ENCODE measurements at places on chromosomes 2 and 18.

- no peak for DNase-seq
Measured at GRCh38 chr18:63604791-63605567, 17.8 kb downstream of the SERPINB13 start.

DNA sequence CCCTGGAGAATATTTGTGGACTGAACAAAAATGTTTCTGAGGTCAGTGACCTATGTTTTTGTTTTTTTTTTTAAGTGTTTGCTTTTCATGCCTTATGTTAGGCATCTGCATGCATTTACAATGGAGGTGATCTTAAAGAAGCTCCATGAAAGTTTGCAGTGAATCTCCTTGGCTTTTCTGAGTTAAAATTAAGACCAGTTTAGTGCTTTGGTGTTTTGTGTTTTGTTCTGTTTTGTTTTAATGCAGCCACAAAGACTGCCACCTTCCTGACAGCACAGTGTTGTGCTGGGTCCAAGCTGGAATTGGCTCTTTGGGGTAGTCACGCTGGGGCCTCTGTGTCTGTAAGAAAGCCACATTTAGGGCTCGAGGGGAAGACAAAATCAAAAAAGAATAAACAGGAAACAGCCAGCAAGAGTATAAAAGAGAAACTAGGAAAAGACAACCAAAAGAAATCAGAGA lies 396.2 kb downstream of the ARHGAP15 start:
- DNase-seq: no peak

GRCh38 chr18:56402872-56403516 lies 235.4 kb downstream of the TXNL1 start:
- DNase-seq: no peak

DNA sequence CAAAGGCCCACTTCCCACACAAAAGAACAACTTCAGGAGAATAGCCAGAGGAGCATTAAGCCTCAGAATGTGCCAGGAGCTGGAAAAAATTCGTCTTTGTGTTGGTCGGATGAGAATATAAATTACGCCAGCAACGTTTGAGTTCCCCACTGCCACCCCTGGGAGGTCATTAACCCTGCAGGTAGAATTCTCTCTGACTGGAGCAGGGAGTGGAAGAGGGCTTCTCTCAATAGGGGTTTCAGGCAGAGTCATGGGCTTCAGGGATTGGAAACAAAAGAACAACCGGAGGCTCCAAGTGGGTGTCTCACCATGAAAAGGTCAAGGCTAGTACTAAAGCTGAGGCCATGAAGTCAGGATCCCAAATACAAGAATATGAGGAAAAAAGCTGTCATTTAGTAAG lies 69.0 kb upstream of the DDX18 start:
- no peak for DNase-seq

DNA sequence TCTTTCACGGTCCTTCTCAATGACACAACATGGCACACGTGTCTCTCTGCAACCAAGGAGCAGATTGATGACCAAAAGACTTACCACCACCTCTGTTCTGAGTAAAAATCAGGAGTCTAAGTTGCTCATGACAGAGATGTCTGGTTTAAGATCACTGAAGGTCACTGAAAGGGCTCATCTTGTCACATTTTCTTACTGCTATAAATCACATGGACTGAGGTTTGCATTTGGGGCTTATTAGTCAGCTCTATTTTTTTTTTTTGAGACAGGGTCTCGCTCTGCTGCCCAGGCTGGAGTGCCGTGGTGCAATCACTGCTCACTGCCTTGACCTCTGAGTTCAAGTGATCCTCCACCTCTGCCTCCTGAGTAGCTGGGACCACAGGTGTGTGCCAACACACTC lies 19.4 kb downstream of the CFLAR start:
- DNase-seq: no peak

DNA sequence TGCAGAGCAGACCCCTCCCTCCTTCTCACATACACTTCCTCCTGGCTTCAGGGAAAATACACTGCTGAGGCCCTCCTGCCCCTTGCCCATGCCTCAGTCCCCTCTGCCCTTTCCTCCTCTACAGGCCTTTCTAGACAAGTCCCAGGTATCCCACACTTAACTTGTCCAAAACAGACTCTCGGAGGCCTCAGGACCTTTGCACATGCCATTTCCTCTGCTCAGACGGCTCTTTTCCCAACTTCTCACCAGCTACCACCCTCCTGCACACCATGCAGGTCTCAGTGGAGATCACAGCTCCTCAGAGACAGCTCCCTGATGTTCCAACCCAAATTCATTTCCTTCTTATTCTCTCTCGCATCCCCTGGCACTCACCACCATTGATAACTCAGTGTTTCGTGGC lies 11.7 kb downstream of the TBC1D8 start:
- no peak for DNase-seq

DNA sequence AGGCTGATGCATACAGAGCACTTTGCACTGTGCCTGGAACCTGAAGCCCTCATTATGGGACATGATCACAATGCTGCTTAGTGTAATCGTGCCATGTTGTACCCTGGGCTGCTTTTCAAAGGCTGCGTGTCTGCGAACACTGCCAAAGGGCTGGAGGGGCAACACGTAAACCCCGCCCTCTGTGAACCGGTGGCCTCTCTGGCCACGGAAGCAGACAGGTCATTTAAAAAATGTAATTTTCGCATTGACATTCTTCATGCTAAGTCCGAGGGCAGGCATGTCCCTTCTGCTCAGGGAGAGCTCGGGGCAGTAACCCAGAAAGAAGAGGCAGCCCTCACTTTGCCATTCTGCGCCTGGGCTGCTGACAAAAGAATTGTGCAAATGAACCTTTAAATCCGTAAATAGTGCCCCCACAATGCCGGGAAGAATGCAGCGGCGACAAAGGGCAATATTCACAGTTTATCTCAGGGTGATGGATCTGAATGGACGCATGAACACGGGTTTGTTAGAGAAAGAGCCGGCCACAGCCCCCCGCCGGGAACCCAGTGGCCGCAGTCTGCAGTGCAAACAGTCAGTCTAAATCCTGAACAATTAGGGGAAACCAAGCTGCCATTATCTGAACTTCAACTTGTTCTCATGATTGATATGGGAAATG lies 226.1 kb downstream of the MYCN start:
- DNase-seq: no peak

GRCh38 chr2:115483666-115484065 lies 1041.2 kb downstream of the DPP10 start:
- DNase-seq: no peak

GRCh38 chr2:150473767-150474166 lies 13.7 kb downstream of the RND3 start:
- no peak for DNase-seq

GRCh38 chr2:8441986-8442385 lies 239.9 kb upstream of the ID2 start:
- no peak for DNase-seq

DNA sequence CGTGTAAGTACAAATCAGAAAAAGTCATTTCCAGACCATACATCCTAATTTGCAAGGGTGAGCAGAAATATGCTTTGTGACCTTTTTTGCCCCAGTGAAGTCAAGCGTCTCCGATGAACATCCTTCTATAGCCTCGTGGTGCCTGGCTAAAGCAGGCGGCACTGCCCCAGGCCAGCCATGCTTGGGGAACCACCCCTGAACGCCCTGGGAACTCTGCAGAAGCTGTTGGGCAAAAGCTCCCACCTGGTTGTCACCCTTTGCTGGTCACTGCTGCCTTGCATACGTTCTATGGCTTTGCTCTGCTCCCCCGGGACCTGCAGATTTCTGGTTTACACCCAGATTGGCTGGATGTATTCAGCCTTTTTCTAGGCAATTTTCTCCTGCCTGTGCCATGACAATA lies 256.4 kb downstream of the SS18 start:
- no peak for DNase-seq

- no peak for DNase-seq
Measured at GRCh38 chr2:96831679-96832078, 12.1 kb downstream of the ANKRD23 start.

DNA sequence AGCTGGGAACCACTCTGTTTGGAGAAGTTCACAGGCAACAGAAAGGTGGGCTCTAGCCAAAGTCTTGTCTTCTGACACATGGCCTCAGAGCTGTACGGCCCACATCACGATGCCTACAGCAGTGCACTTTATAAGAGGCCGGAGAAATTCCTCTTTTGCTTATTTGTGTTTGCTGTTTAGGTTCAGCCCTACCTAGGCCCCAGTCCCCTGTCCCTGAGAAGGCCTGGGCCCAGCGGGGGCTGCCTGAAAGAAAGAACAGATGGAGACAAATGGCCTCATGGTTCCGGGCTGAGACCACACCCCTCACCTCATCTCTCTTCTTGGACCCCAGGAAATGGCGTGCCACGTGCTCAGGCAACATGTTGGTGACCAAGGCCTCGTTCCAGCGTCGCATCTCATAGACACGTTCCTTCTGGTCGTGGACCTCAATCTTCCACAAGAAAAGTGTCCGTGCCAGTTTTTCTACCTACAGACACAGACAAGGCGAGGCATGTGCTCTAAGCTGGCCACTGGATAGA lies 30.9 kb downstream of the CENPO start:
- DNase-seq: no peak

- no peak for DNase-seq
Measured at GRCh38 chr2:61471905-61472805, 1.3 kb upstream of the USP34 start.
